ENCODE measurements at places on chromosomes 7 and 10.

DNA sequence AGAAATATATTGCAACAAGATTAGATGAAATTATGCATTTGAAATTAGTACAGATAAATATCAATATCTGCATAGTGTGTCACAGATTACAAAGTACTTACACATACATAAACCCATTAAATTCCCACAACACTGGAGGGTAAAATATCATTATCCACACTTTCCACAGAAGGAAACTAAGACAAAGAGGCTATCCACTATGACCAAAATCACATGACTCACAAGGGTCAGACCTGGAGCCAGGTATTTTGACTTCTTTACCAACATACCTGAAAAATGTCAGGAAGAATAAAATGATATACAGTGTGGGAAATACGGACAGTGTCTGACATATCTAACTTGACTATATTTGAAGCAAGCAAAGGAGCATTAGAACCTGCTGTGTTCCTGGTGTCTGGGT is 34.1 kb downstream of the HYCC1 start:
- DNase-seq: no peak

GRCh38 chr10:68781613-68782574 is 45.4 kb upstream of the STOX1 start:
- no peak for DNase-seq

DNA sequence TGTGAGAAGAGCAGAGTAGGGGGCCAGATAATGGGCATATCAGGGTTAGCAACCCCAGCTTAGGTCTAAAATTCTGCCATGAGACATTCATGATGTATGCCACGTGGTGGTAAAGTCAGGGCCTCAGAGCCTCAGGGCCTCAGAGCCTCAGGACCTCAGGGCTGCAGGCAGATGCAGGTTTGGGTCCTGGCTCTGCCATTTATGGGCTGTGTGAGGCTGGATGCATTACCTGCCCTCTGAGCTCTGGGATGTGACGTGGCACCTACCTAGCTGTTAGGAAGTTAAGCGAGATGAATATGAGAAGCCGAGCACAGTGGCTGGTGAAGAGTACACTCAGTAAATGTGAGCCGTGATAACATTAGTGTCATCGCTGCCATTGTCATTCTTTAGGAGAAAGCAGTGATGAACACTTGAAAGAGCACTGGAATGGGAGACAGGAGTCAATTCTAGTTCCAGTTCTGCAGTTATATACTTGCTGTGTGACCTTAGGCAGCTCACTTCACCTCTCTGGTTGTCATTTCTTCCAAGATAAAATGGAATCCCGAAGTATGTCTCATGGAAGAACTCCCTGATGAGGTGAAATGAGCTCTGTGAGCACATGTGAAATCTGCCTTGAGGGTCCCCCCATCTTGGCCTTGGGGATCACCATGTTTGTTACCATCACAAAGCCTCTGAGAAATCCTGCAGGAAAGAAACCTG is 127.2 kb downstream of the SH3PXD2A start:
- DNase-seq: no peak

- DNase-seq: no peak
Measured at GRCh38 chr10:123458933-123459332, 207.2 kb upstream of the GPR26 start.

- DNase-seq: no peak
Measured at GRCh38 chr7:80847895-80848294, 71.0 kb downstream of the SEMA3C start.

All from Daoy (cell line).